Renal pelvis (tissue), 12 donors: ENCODE measurements at places on chromosomes 11 and 22. TPM values are rescaled to one million over a fixed set of nuclear protein-coding genes. Genes with fewer than 3 reads are reported as not detected.

DNA sequence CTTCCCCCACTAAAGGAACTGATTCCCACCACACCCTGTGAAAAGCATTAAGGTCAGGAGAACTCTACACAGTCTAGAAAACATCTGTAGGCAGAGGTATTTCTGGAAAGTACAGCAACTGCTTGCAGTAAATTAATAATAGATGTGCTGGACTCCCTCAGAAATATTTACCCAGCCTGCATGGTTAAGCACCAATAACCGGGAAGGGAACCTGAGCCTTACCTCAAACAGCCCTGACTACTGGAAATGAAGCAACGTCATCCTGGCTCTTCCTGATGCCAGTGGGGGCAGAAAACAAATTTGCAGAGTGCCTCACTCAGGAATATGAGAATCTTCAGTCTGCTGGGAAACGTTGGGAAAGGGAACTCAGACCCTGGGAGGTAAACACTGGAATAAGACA lies 318.1 kb downstream of the TENM4 start:
- no peak for DNase-seq

- no peak for DNase-seq
Measured at GRCh38 chr22:26558248-26558895, 31.6 kb downstream of the TPST2 start.

DNA sequence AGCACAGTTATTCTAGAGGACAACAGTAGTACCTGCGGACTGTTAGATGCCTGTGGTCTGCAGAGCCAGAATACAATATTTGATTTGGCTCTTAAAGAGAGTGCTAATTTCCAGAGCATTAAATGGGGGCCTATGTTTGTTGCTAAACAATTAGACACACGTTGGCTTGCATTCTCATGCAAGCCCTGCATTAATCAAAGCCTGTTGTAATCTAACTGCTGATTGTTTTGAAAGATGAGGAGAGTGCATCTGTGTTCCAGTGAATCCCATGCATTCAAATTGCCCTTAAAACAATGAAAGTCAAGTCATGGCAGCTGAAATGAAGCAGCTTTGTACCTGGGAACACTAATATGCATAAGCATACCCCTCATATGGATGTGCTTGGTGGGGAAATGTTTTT lies 419.4 kb downstream of the DYNC2H1 start:
- no peak for DNase-seq

DNA sequence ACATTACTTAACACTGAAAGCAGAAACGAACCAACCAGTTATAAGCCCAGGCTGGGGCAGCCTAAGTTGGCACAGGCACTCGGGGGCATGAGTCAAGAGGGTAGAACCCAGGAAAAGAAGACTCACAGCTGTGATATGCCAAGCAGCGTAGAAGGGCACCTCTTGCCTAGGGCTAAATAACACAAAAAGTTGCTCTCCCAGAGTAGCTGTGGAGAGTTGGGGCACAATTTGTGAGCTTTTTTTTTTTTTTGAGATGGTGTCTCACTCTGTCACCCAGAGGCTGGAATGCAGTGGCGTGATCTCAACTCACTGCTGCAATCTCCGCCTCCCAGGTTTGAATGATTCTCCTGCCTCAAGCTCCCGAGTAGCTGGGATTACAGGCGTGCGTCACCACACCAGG lies 8.8 kb downstream of the CLMP start:
- DNase-seq, result no peak

DNA sequence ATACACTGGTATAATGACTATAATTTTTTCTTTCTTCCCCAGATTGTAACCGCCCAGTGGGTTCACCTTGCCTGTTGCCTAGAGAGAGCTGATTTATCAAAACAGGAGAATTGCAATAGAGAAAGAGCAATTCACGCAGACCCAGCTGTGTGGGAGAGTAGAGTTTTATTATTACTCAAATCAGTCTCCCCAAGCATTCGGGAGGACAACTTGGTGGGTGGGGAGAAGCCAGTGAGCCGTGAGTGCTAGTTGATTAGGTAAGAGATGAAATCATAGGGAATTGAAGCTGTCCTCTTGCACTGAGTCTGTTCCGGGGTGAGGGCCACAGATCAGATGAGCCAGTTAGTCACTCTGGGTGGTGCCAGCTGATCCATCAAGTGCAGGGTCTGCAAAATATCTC lies 73.2 kb downstream of the SLC35F2 start:
- DNase-seq, result no peak

DNA sequence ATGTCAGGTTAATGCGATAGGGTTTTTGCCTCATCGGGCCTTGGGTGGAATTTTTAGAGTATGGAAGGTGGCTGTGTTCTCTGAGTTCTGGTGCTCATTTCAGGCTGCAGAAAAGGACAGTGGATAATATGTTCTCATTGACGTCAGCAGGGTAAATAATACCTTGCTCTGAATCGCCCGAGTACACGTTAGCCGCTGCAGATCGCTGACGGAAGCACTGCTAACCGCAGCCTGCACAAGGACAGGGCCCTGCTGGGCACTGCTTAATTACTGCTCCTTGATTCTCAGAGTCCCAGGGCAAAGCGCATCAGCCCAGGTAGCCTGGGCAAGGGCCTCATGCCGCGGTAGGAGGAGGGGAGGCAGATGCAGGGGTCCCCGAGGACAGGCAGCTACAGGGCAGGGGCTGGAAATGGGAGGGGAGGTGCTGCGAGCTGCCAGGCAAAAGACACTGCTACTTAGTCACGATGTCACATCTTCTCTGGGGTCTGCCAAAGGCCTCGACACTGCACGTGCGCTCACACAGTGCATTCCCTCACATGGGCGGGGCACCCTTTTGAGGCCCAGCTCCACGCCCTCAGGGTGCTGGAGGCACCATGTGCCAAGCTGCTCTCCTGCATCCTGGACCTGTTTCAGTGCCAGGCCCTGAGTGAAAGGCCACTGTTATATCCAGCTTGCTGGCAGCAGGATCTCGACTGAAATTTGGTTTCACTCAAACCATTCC lies 35.2 kb downstream of the PPP2R1B start:
- peak; percentile 58 for DNase-seq

DNA sequence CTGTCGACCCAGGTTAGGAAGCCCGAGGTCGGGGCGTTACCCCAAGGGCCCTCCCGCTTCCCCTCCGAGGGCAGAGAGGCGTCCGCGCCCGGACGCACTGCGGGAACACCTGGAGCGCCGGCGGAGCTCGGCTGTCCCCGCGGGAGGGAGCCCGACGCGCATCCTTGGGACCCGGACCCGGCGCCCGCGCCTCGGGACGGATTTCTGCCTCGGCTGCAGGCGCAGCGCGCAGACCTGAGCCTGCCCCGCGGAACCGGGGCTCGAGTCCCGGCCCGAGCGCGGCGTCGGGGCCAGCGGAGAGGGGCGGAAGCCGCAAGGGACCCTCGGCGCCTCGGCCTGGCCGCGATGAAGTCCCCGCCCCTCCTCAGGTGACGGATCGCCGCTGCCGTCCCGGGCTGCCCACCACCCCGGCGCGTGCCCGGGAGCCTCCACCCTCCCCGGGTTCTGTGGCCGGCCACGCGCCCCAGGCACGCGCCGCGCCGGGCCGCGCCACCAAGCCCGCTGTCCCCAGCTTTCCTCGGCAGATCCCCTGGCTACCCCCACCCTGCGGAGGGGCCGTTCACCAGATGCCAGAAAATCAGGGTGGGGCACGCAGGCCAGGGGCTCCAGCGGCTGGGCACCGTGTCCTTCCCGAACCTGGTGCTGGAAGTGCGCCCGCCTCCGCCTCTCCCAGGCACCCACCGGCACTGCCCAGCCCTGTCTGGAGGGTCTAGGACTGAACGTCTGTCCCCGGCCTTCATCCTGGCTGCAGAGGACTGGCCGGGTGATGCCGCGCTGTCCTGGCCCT lies 410 bp downstream of the GLB1L3 start:
- no peak for DNase-seq

DNA sequence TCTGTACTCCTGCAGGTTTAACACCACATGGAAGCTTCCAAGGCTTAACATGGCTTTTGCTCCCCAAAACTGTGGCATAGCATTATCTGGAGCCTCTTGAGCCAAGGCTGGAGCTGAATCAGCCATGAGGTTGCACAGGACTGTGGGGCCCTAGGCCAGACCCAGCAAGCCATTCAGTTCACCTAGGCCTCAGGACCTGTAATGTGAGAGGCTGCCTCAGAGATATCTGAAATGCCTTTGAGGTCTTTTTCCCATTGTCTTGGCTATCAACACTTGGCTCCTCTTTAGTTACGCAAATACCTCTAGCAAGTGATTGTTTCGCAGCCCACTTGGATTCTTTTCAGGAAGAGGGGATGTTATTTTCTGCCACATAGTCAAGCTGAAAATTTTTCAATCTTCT lies 72.0 kb downstream of the VPREB1 start:
- no peak for DNase-seq

GRCh38 chr11:110373051-110373702 lies 56.6 kb upstream of the FDX1 start:
- DNase-seq, result no peak

GRCh38 chr11:108793138-108793537 lies 128.3 kb downstream of the DDX10 start:
- DNase-seq, result no peak

DNA sequence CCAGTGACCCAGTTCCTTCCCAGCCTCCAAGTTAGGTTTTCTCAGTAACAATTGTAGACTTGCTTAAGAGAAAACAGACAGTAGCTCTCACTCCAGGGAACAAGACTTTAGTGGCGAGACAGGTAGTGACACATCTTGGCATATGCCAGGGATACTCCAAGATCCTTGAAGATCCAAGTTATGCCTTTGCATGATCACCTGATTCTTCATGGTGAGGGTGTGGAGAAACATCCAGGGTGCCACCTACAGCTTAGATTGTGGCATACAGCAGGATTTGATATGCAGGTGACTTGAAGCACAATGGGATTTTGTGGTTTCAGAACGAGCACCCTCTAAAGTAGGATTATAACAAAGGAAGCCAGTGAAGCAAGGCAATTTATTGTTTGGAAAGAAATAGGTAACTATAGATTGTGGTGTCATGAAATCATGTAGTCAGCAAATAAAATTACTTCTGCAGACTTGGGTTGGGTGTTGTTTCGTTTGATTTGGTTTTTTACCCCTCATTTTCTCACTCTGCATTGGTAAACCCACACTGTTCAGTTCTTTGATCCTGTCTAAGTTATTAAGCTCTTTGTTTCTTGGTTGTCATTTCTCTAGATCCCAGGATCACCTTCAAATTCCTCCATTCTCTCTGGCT lies 9.2 kb downstream of the POU2AF3 start:
- no peak for DNase-seq

DNA sequence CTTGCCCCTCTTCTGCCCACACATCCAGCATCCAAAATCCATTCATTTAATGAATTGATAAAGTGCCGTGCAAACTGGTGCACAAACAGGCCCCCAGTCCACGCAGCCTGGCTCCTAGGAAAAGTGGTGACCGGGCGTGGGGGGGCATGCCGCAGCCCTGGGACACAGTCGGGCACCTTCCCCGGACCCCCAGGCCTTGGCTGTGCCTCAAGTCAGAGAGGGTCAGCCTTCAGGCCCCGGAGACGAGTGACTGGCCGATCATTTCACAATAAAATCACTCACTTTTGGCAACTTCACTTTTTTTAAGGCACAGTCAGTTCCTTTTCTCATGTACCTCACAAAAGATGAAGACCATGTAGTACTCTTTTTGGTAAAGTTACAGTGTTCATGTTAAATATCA lies 8.0 kb downstream of the CDPF1 start:
- no peak for DNase-seq

- no peak for DNase-seq
Measured at GRCh38 chr11:76321340-76321739, 59.6 kb downstream of the THAP12 start.

GRCh38 chr11:120455487-120455886 lies 56.1 kb upstream of the GRIK4 start:
- no peak for DNase-seq

DNA sequence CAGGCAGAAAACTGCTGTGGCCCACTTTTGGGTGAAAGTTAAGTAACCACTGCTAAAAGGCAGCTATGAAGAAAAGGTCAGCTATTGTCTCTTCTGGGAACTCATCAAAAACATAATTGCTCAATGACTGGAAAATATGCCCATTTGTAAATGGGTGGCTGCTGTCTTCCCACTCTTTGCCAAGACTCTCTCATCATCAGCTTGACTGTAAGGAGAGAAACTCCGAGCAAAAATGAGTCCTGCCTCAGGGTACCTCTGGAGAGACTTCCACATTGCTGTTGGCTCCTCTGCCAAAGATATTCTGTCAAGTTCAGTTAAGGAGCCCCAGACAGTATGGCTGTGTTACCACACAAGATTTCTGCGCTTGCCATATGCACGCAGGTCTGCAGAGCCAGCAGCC lies 138.7 kb downstream of the BBOX1 start:
- DNase-seq, result no peak

- no peak for DNase-seq
Measured at GRCh38 chr11:88340366-88340935, 2.9 kb upstream of the CTSC start.

GRCh38 chr11:65539744-65540289 lies 14.9 kb downstream of the SCYL1 start:
- DNase-seq, result no peak

- DNase-seq, result no peak
Measured at GRCh38 chr11:69828971-69829344, 9.7 kb upstream of the FGF3 start.

GRCh38 chr22:27401321-27401720 lies 400.2 kb downstream of the MN1 start:
- no peak for DNase-seq

DNA sequence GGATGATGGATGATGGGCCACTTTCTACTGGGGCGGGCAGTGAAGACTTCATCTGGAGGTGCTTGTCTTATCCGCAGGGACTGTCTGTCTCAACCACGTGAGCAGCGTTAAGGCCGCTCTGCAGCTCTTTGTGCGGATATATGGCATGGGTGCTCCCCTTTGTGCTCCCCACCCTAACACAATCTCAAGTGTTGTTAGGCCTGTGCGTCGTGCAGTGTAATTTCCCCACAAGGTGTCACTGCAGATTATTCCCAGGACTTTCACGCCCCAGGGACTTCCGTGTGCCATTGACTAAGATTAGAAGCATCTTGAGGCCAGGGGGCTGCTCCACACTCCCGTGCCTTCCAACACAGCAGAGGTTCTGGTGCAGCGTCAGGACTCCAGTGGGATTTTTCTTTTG lies 65.3 kb downstream of the TBC1D22A start:
- DNase-seq, result no peak

MS4A5 gene
- polyA plus RNA-seq, result not detected

HORMAD2 gene
- not detected for polyA plus RNA-seq

MPEG1 gene
- 8.3 TPM for polyA plus RNA-seq

CASP12 gene
- polyA plus RNA-seq, result 0.50 TPM

USP2 gene
- polyA plus RNA-seq, result 10.0 TPM

MAJIN gene
- polyA plus RNA-seq, result 1.3 TPM

BBOX1 gene
- 55.4 TPM for polyA plus RNA-seq

TIMM10 gene
- polyA plus RNA-seq, result 33.1 TPM

OR4D9 gene
- polyA plus RNA-seq, result 0.01 TPM

XRCC6 gene
- polyA plus RNA-seq, result 361 TPM

OR8G1 gene
- polyA plus RNA-seq, result not detected
